ENCODE measurements at places on chromosomes 3 and 15. TPM values are rescaled to one million over a fixed set of nuclear protein-coding genes. Genes with fewer than 3 reads are reported as not detected.

The DLEC1 gene
- total RNA-seq = 1.2 TPM

The CHDH gene
- total RNA-seq = 1.1 TPM

The RAB11A gene
- total RNA-seq = 143 TPM

The POLQ gene
- total RNA-seq = 11.8 TPM
